ENCODE measurements at places on chromosomes 7 and 10.

DNA sequence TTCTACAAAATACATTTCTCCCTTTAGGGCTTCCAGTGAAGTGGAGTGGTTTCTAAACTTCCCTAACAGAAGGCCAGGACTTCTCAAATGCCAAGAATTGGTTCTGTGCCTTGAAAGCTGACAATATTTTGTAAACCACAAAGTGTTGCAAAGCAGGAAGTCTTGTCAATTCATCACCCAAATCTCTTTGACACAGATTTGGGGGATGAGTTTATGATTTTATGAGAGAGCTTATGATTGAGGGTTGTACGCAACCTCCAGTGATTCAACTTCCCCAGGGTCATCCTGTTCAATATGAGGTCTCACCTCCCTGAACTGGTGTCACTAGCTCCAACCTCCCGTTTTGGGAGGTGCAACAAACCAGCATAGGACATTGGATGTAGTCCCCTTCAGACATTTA, 83.7 kb downstream of the PRLHR start:
- no peak for DNase-seq

GRCh38 chr10:63619426-63619825, 98.2 kb downstream of the REEP3 start:
- DNase-seq, result no peak

- no peak for DNase-seq
Measured at GRCh38 chr10:111984057-111984456, 199.5 kb downstream of the GPAM start.

GRCh38 chr7:144508702-144509101, 105.2 kb upstream of the NOBOX start:
- no peak for DNase-seq

- no peak for DNase-seq
Measured at GRCh38 chr7:83161899-83162401, 734 bp downstream of the PCLO start.

GRCh38 chr7:55527307-55527706, 45.0 kb downstream of the VOPP1 start:
- DNase-seq, result no peak

GRCh38 chr7:27345997-27346396, 103.4 kb downstream of the EVX1 start:
- no peak for DNase-seq

- peak; percentile 41 for DNase-seq
Measured at GRCh38 chr7:18685971-18686370, 190.4 kb downstream of the HDAC9 start.

GRCh38 chr10:28631896-28632583, 45.3 kb upstream of the BAMBI start:
- DNase-seq, result no peak
